HCEC 1CT (cell line): ENCODE measurements at places on chromosomes 3 and 15.

DNA sequence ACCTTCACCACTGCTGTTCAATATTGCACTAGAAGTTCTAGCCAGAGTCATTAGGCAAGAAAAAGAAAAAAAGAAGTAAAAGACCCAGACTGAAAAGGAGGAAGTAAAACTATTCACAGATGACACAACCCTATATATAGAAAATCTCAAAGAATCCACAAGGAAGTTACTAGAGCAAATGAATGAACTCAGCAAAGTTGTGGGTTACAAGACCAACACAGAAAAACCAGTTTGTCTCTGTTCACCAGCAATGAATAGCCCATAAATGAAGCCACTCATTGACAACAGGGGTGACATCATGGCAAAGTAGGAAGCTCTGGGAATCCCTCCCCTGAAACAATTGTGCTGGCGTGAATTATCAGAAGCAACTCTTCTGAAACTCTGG lies 4.6 kb downstream of the CFAP100 start:
- DNase-seq, result no peak

GRCh38 chr15:55959744-55960447 lies 33.5 kb downstream of the NEDD4 start:
- DNase-seq, result no peak

DNA sequence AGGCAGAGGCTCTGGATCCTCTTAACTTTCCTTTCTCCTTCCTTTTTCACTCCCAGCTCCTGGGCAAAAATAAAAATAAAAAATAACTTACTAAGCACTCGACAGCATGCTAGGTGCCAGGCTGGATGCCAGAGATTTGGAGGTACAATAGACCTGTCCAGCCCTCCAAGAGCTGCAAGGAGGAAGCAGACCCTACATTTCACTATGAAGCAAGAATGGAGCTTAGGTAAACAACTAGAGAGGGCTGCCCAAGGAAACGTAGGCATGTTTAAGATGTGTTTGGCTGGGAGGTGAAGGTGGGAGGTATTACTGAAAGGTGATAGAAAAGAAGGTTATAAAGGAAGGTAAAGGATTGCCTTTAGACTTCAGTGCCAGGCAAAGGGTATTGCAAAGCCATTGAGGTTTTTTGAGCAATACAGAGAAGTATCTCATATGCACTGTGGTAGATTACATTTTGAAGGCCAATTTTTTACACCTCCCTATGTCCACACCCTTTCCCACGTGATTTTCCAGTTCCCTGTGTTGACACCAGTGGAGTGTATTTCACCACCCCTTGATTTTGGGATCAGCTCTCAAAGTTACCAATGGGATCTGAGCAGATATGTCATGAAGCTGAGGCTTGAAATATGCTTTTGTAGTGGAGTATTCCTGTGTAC lies 69.1 kb downstream of the DCLK3 start:
- DNase-seq, result no peak

GRCh38 chr3:165503346-165503745 lies 307.2 kb upstream of the SLITRK3 start:
- DNase-seq, result no peak

- DNase-seq, result no peak
Observed at GRCh38 chr3:139729300-139729699, 51.5 kb upstream of the NMNAT3 start.

- DNase-seq, result no peak
Observed at GRCh38 chr3:124903896-124904834, 17.0 kb upstream of the ITGB5 start.

DNA sequence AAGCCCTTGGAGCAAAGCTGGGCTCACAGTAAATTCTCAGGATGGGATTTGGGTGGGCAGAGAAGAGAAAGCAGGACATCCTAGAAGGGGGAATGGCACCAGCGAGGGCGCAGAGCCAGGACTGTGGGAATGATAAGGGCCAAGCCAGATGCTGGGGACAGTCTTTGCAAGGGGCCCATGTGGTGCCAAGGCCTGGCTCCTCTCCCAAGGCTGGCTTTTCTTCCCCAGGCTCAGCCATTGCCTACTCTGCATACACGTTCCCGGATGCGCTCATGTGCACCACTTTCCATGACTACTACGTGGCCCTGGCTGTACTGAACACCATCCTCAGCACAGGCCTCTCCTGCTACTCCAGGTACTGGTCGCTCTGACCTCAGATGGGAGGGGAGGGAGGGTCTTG lies 24.7 kb upstream of the KIF23 start:
- no peak for DNase-seq

- DNase-seq, result no peak
Observed at GRCh38 chr15:56053046-56053400, 59.6 kb upstream of the NEDD4 start.

DNA sequence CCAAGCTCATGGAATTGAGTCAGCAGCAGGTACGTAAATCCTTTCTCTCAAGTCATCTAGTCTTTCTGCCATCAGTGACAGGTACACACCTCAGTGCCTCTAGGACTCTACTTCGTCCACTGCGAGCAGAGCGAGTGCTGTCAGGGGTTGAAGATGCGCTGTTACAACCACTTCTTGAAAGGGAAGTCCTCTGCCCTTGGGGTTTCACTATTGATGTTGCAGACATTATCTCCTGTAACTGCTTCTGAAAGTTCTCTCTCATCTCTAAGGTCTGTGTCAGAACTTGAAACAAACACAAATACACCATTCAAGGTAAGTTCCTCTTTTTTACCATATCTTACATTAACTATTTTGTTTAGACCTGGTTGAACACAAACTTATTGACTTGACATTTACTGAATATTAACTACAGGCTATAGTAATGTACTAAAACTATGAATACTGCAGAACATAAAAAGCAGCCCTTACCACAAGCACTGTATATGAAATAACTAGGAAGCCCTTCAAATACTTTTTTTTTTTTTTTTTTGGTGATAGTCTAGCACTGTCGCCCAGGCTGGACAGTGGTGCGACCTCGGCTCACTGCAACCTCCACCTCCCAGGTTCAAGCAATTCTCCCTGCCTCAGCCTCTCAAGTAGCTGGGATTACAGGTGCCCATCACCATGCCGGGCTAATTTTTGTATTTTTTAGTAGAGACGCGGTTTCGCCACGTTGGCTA lies 41.5 kb downstream of the TOPBP1 start:
- no peak for DNase-seq

DNA sequence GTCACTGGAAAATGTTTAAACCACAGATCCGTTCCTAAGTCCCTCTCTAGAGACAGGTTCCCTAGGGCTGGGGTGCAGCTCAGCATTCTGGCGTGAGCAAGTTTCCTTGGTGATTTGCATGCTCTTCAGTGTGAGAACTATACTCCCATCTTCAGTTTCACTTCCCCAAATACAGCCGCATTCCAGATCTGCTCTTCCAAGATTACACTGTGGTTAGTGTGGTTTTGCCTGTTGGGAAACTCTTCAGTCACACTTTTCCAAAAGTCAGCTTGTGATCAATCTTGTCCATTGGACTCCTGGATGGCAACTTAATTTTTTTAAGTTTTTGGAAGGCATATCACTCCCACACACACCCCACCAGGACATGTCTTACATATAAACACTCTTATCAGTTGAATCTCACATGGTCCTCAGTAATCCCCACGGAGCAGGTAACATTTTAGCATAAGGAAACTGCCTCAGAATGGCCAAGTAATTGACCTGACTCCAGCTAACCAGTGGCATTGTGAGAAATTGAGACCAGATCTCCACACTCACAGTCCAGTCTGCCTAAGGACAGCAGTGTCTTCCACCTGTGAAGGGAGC lies 33.5 kb upstream of the PTPN23 start:
- peak; percentile 53 for DNase-seq

GRCh38 chr3:73060302-73060723 lies 1.1 kb upstream of the EBLN2 start:
- peak; percentile 50 for DNase-seq

GRCh38 chr3:96705895-96706294 lies 108.5 kb upstream of the EPHA6 start:
- DNase-seq, result no peak

- DNase-seq, result no peak
Observed at GRCh38 chr15:31528846-31529245, 202.2 kb downstream of the KLF13 start.

DNA sequence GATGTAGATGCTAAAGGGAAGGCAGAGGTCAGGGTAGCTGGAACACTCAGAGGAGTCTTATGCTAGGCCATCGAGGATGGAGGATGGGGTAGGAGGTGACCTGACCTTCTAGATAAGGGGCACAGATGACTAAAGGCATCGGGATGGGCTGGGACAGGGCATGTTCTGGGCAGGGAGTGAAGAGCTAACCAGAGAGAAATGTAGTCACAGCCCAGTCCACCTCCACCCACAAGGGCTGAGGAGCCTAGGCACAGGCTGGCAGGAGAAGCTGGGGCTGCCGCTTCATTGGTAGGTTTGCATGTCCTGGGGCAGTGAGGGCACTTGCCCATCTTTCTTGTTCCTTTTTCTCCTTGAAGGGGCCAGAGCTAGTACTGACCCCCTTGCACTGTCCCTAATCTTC lies 12.6 kb downstream of the CLK3 start:
- no peak for DNase-seq
